ENCODE measurements at places on chromosomes 3 and 15.

- DNase-seq, result no peak
These were observed 77.8 kb downstream of the MESD start for GRCh38 chr15:80911821-80912220.

GRCh38 chr15:94080416-94080815 is 150.9 kb upstream of the MCTP2 start:
- no peak for DNase-seq

GRCh38 chr3:8610951-8611350 is 33.6 kb downstream of the SSUH2 start:
- DNase-seq, result no peak

- DNase-seq, result no peak
These were observed 21.2 kb downstream of the TMEM40 start for GRCh38 chr3:12737833-12738232.

- no peak for DNase-seq
These were observed 21.1 kb downstream of the ANXA2 start for GRCh38 chr15:60376677-60377095.

DNA sequence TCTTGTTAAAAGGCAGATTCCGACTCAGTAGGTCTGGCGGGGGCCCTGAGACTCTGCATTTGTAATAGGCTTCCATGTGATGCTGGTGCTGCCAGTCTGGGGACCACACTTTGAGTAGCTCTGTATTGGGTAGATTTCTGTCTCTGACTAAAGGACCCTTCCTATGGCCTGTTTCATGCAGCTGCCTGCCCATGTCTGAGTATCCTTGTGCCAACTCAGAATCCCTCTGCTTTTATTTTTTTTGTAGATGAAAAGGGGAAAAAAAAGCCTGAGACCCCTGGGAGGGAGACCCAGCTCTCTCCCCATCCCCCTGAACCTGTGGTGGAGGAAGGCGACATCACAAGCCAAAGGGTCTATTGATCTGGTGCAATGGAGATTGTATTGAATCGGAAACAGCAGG is 81.9 kb downstream of the EBLN2 start:
- DNase-seq, result no peak

GRCh38 chr15:101324524-101325177 is 29.6 kb upstream of the SNRPA1 start:
- no peak for DNase-seq

DNA sequence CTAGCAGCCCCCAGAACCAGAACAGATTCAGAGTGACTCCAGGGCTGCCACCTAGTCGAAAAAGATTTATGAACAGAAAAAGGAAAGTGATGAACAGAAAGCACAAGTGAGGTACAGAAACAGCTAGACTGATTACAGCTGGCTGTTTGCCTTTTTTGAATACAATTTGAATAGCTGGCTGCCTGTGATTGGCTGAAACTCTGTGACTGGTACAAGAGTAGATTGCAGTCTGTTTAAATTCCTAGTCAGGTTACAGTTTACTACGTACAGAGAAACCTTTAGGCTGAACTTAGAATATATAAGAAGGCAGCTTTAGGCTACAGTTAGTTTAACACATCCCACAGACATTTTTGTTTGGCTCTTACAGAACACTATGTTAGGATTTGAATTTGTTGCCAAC is 10.0 kb downstream of the CCDC13 start:
- no peak for DNase-seq

GRCh38 chr3:103406320-103406850 is 971.6 kb downstream of the ZPLD1 start:
- DNase-seq, result no peak

DNA sequence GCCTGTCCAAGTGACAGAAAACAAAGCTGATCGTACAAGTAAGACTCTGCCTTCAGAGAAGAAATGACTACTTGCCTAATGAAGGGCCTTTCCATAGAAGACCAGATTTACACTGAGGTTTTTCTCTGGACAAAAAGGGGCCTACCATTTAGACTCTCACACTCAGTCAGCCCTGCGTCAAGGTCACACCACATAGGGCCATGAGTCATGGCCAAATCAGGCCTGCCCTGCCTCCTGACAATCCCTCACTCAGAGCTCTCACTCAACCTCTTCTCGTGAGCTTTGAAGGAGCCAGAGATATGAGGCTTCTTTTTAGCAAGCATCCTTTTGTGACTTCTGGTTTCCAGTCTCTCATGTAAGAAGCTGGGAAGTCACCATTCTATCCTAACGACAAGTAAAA is 68.1 kb upstream of the NMNAT3 start:
- no peak for DNase-seq

DNA sequence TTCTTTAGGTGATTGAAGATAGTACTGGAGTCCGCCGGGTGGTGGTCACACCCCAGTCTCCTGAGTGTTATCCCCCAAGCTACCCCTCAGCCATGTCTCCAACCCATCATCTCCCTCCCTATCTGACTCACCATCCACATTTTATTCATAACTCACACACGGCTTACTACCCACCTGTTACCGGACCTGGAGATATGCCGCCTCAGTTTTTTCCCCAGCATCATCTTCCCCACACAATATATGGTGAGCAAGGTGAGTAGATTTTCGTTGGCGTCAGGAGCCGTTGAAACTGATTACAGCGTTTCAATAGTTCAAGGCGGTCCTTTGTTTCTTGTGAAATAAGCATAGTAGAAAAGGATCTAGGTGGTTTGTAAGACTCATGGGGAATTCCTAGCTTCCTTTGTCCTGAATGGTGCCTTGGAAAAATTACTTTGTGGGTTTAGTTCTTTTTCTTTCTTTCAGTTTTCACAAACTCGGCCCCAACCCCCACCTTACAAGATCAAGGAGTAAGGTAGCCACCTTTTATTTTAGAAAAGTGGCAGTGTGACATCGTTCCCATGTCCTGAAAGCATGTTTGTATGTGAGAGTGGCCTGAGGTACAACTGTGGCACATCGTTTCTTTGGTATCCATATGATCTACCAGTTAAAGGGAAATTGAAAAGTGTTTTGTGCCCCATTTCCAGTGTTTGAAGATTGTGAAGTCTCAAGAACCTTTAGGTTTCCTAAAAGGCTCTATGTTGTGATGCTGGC is 200.6 kb downstream of the GHSR start:
- no peak for DNase-seq

GRCh38 chr15:80669663-80670273 is 25.3 kb upstream of the ABHD17C start:
- no peak for DNase-seq

DNA sequence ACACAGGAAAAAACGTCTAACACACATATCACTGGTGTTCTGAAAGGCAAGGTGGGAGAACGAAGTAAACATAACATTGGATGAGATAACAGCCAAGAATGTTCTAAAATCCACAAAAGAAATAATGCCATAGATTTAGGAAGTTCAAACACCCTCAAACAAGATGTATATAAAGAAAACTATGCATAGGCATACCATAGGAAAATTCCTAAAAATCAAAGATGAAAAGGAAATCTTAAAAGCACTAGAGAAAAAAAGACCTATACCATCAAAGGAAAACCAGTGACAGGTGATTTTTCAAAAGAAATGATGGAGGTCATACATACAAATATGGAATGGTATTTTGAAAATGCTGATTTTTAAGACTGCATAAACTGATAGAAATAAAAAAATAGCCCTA is 57.3 kb downstream of the GLB1 start:
- no peak for DNase-seq

DNA sequence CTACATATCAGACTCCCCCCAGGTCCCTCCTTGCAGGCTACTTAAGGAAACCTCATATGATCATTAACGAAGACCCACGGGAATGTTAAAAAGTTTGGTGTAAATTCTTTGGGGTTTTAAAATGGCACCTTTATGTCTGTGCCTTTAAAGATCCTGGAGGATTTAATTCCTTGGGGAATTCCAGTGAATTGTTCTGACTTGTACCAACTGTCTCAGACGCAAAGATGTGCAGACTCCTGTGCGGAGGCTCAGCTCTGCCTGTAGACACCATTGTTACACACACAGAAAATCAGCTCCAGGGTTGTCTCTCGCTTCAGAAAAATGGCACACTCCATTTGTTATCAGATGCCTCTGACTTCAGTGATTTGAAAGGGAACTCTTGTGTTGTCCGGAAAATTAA is 414.4 kb upstream of the CFAP20DC start:
- no peak for DNase-seq

GRCh38 chr15:67836477-67836876 is 3.4 kb downstream of the RNU6-1 start:
- peak; percentile 62 for DNase-seq

DNA sequence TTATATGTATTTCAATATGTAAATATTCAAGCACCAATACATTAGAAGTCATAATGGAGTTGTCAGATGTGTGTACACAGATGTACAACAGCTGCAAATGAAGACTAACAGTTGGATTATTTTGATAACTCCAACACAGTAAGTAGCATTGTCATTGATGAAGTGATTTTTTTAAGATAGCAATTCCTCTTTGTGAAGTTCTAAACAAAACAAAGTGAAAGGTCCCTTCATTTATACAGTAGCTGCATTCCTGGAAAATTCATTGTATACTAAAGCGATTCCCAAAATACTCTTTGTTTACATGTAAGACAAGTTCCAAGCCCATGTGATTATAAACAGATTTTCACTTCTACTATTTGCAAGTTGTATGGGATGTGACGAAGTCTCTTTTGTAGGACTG is 114.7 kb downstream of the B3GALNT1 start:
- DNase-seq, result no peak

GRCh38 chr15:47184003-47184907 is 533.0 kb upstream of the SEMA6D start:
- DNase-seq, result peak; percentile 46

DNA sequence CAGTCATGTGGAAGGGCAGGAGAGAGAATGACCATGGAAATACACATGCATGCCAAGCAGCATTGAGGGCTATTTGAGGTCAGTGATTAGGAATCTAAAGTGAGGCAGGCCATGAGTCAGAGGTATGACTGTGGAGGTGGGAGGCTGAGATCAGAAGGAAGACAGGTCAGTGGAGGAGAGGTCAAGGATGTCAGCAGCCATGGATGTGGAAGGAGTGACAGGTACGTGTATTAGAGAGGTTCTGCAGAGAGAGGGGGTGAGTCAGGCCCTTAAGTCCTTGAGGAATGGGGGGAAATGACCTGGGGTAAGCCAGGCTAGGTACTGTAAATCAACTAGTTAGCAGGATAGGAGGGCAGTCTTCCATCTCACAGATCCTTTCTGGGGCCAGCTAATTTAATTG is 166.6 kb downstream of the ANO10 start:
- no peak for DNase-seq

DNA sequence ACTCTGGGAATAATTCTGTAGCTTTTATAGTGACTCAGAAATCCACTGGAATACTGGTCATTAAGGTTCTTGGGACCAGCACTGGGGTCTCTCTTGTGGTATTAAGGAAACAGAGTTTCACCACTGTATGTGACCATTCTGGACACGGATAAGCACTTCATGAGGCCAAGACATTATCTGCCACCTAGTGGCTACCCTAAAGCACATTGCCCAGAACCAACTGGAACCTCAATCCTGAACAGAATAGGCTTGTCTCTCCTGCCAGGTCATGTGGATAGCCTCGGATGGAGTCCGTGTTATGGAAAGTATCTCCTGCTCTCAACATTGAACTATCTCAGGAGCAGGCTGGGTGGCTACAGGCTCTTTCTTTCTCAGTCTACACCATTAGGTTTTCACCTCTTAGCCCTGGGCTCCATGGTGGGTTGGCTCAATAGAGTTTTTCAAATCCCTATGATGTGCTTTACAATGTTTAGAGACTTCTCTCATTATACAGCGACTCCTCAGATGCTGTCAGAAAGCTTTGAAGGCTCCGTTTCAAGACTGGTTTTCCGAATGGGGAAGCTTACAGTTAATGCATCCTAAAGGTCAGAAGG is 167.6 kb upstream of the ST8SIA2 start:
- DNase-seq, result peak; percentile 25

GRCh38 chr3:163315786-163316185 is 1762.5 kb downstream of the SI start:
- no peak for DNase-seq

DNA sequence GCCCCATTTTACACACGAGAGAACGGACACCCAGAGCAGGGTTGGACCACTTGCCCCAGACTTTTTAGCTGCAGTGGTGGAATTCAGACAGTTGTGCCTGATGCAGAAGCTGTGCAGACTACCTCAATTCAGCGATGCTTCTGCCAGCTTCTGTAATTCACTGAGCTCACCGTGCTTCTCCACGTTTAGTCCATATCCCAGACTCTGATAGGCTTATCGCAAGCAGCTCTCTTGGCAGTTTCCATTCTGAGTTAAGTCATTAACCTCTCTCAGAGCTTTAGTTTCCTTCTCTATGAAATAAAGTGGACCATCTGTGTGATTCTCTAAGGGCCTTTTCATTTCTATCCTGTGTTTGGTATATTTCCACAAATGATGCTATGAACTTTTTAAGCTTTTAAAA is 37.1 kb downstream of the ABHD17C start:
- no peak for DNase-seq

- no peak for DNase-seq
These were observed 111.4 kb upstream of the PLAAT1 start for GRCh38 chr3:193129607-193130006.

DNA sequence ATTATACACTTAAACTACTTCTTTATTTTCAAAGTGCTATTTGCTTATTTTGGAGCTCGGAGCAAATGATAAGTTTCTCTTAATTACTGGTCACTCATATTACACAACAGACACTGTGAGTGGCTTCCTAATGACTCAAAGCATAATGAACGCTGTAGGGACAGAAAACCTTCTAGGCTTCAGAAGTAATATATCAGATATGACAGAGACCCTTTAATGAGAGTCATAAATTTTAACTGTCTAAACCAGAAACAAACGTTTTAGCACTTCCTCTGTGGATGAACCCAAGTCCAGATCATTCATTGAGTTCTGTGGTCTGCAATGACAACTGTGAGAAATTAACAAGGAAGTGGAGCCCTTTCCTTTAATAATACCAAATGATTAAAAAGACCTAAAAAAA is 66.6 kb downstream of the ARPP21 start:
- no peak for DNase-seq

DNA sequence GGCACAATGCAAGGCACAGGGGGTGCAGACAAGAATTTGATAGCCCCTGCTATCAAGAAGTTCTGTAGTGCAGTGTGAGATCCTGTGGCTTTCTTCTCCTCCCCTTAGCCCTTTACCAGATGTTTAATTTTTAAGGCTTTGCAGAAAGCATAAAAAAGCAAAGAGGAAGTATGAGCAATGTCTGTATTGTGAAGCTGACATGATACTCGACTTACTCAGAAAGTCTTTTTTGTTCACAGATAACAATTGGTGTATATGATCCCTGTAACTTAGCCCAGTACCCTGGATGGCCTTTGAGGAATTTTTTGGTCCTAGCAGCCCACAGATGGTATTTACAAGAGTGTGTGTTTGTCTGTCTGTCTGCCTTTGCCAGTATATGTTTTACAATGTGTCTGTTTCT is 58.9 kb downstream of the ATG7 start:
- DNase-seq, result no peak

GRCh38 chr3:167989999-167990398 is 105.7 kb downstream of the GOLIM4 start:
- DNase-seq, result no peak

Measured in endothelial cell (in vitro differentiated cells).